ENCODE measurements at places on chromosomes 4 and X.

DNA sequence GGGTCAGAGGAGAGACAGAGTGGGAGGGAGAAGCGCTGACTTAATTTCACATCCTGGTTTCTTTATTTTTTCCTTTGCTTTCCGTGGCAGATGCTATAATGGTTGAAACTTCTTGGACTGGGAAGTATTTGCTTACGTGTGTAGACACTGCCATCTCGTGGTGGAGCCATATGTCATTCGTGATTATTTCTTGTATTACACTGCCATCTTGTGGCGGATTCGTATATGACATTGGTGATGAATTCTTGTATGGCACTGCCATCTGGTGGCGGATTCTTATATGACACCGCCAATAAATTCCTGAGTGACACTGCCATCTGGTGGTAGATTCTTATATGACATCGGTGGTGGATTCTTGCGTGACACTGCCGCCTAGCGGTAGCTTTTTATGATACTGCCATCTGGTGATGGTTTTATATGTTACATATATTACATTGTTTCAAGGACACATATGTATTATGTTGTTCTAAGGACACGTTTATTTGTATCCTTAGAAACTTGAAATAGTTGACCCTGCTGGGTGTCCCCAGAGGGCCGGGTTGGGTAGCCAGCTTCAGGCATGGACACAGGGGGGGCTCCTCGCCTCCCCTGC is 37.3 kb upstream of the CLCN4 start:
- DNase-seq, result peak; percentile 57

DNA sequence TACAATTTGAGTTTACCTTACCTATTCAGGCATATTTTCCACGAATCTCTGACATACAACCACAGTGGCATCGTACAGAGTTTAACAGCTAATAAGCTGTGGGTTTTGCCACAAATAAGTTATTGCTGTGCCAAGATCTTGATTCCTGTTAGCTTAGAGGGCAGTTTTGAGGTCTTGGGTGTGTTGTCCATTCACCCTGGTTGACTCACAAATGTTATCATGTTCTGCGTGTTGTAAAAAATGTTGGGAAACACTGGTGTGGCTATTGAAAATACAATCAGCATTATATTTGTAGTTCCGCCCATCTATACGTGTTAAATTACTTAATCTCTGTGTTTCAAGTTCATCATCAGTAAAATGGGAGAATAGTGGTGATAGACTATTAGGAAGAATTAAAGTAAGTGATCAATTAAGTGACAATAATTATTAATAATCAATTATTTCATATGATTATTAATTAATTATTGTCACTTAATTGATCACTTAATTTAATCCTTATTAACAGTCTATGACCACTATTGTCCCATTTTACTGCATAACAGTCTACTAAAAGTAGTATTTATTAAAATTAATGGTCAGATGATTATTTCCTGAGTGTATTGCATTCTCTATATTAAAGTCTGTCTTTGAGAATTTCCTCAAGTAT is 96.3 kb downstream of the TMA16 start:
- DNase-seq, result no peak

GRCh38 chrX:41686788-41687187 is 2.0 kb upstream of the GPR34 start:
- DNase-seq, result no peak

DNA sequence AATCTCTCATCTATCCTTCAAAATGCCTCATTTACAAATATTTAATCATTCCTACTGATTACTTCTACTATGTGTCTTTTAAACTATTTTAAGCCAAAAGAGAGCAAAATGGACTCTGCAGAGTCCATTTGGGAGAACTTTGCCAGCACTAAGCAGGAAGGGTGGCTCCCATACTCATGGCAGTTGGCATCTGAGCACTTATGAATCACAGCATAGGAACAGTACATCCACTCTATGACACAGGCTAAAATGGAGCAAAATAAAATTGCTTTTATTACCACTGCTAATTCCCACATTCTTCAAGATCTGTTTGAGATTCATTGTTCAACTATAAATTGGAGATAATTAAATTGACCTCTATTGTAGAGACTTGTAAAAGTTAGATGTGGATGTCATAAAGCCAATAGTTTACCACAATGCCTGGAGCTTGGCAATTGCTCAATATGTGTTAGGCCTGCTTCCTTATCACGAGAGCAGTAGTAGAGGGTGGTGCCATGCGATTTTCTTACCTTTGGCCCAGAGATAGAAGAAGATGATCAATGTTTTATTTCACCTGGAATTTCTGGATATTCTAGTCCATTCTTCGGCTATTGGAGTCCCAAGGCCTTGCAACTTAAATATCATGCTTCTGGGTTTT is 19.1 kb downstream of the HPGD start:
- no peak for DNase-seq

DNA sequence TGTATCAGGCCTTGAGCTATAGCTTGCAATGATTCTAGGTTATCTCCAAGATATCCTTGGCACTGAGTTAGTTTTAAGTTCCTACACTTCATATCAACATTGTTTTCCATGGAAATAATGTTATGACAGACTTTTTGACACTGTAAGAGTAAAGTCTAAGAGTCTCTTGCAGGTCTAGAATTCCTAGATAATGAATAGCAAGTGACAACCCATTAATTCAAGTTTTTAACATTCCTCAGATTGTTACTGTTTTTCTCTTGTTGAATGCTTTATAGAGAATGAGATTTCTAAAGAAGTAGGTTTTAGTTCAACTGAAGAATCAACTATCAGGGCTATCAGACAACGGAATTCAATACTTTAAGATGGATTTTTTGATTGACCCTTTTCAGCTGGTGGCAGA is 276.1 kb downstream of the PPP3CA start:
- no peak for DNase-seq

GRCh38 chrX:110384490-110384889 is 25.8 kb downstream of the RTL9 start:
- no peak for DNase-seq

- DNase-seq, result no peak
Observed at GRCh38 chr4:105627620-105628019, 75.2 kb downstream of the ARHGEF38 start.

DNA sequence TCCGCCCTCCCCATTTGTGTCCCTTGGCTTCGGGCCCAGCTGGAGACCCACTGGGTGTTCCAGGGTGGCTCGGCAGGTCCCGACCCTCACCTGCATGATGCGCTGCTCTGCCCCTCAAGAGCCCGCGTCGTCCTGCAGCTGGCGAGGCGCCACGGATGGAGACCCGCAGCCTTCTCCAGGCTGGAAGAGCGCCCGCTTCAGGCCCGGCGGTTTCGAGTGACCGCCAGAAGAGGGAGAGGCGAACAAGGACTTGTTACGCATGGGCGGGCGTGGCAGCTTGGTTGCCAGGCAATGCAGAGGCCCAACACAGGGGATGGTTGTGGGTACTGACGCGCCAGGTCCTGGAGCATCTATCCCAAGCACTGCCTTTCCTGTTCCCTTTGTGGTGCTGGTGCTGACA is at the start of gene PDCL2:
PDCL2 (minus strand) TSS at position 232 of the 400 bp plus-strand sequence; CDS start at position 96, 136 bp downstream.
- DNase-seq, result no peak

GRCh38 chr4:177092807-177093206 is 216.9 kb upstream of the NEIL3 start:
- DNase-seq, result no peak

- DNase-seq, result no peak
Observed at GRCh38 chrX:63761639-63762038, 23.4 kb downstream of the ARHGEF9 start.

- DNase-seq, result no peak
Observed at GRCh38 chr4:95355021-95355420, 193.8 kb downstream of the UNC5C start.

GRCh38 chr4:114601304-114602052 is 2.9 kb downstream of the UGT8 start:
- DNase-seq, result no peak

DNA sequence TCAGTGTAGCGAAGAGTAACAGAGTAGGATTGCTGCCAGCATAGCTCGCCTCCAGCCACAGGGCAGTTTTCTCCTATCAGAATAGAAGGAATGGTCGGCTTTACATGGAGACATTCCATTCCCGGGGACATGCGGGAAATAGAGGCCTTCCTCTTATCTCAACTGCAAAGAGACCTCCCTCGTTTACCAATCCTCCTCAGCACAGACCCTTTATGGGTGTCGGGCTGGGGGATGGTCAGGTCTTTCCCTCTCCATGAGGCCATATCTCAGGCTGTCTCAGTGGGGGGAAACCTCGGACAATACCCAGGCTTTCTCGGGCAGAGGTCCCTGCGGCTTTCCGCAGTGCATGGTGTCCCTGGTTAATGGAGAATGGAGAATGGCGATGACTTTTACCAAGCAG is 285.0 kb downstream of the ASMT start:
- no peak for DNase-seq

DNA sequence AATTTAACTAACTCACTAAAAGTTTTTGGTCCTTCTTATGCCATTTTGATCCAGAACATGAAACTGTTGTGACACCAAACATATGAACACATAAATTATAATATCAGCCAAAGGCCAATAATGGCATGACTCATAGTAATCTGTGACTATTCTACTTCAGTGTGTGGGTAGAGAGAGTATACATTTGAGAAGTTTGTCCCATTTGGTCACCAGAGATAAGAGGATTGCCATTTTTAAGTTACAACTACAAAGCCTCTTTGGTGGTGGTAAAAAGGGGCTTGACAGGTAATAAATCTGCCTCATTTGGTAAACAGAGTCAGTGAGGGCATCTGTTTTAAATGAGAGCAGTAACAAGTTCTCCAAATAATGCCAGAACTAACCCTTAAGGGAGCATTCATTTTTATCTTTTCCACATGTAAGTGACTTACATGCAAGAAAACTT is 117.9 kb downstream of the TBC1D19 start:
- no peak for DNase-seq

- no peak for DNase-seq
Observed at GRCh38 chr4:16438986-16439385, 212.7 kb upstream of the TAPT1 start.

DNA sequence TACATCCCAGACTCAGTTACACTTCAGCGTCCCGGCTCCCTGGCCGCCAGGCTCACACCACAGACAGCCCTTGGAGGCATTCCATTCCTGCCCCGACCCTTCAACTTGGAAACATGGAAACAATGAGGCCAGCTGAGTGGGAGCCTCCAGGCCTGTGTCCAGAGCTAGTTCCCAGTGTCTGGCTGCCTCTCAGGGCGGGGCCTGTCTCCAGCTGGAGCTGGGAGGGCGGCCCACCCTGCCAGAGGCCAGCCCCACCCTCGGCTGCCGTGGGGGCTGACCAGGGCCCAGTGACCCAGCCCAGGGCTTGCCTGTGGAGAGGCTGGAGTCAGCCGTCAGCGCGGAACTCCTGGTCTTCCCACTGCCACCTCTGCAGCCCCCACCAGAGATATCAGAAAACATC is 37.4 kb upstream of the SPON2 start:
- DNase-seq, result no peak

- no peak for DNase-seq
Observed at GRCh38 chr4:19776021-19776459, 475.7 kb upstream of the SLIT2 start.

GRCh38 chr4:182454440-182455013 is 211.3 kb downstream of the TENM3 start:
- DNase-seq, result no peak

GRCh38 chr4:179307297-179308136 is 1865.3 kb upstream of the AGA start:
- no peak for DNase-seq

DNA sequence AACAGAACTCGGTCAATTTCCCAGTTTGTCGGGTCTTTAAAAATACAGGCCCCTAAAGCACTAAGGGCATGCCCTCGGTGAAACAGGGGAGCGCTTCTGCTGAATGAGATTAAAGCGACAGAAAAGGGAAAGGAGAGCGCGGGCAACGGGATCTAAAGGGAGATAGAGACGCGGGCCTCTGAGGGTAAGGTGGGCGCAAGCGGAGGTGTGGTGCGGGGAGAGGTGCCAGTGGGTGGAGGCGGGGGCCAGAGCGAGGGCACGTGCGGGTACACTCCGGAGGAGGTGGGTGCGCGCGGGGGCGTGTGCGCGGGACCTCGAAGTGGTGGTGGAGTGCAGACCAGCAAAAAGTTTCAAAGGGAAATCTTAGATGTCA is 787 bp upstream of the TET2 start:
- peak; percentile 20 for DNase-seq

DNA sequence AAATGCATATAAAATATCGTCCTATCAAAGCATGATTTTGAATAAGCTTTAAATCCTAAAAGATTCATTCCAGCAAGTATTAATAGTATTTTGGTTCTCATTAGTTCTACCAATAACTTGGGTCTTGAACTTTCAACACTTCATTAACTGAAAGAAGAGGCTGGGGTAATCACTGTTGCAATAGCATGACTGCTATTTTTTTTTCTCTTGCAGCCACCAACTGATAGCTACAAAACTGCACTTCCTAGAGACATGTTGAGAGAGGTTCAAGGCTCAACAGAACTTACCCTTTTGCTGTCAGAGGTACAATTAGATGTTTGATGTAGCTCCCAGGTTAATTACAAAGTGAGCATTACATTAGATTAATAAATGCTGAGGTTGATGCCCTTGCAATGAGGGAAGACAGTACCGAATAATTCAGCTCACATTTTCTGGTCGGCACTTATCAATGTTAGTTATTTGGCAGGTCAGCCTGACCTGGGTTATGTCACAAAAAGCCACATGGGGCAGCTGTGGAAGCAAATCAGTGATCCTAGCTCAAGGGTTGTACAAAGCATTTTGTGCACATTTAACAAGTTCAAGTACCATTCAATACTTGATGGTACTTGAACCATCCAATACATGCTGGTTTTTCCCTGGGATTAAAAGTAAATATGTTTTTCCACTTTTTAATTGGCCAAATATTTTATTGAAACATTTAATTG is 29.9 kb upstream of the TET2 start:
- no peak for DNase-seq

DNA sequence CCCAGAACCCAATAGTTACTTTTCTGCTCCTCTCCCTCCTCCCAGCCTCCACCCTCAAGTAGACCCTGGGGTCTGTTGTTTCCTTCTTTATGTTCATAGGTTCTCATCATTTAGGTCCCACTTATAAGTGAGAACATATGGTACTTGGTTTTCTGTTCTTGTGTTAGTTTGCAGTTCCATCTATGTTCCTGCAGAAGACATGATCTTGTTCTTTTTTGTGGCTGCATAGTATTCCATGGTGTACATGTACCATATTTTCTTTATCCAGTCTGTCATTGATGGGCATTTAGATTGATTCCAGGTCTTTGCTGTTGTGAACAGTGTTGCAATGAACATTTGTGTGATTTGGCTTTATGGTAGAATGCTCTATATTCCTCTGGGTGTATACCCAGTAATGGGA is 47.8 kb upstream of the LEF1 start:
- DNase-seq, result no peak

DNA sequence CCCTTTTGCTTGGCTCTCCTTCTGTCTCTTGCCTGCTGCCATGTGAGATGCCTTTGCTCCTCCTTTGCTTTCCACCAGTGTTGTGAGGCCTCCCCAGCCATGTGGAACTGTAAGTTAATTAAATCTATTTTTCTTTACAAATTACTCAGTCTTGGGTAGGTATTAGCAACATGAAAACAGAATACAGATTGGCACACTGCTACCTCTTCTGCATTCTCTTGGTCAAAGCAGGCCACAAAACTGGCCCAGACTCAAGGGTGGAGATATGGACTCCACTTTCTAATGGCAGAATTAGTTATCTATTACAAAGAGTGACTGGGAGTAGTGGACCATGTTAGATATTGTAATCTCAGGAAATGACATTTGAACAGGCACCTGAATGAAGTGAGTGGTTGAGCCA is 21.5 kb upstream of the CCDC149 start:
- no peak for DNase-seq

GRCh38 chrX:154738011-154738738 is 12.7 kb downstream of the GAB3 start:
- DNase-seq, result no peak
